ENCODE measurements at places on chromosomes 11 and 22. TPM values are rescaled to one million over a fixed set of nuclear protein-coding genes. Genes with fewer than 3 reads are reported as not detected.

The TEX54 gene
- not detected for polyA plus RNA-seq

The MMP13 gene
- polyA plus RNA-seq: not detected

The CD3E gene
- polyA plus RNA-seq: 0.31 TPM

The TTC38 gene
- 49.5 TPM for polyA plus RNA-seq

DNA sequence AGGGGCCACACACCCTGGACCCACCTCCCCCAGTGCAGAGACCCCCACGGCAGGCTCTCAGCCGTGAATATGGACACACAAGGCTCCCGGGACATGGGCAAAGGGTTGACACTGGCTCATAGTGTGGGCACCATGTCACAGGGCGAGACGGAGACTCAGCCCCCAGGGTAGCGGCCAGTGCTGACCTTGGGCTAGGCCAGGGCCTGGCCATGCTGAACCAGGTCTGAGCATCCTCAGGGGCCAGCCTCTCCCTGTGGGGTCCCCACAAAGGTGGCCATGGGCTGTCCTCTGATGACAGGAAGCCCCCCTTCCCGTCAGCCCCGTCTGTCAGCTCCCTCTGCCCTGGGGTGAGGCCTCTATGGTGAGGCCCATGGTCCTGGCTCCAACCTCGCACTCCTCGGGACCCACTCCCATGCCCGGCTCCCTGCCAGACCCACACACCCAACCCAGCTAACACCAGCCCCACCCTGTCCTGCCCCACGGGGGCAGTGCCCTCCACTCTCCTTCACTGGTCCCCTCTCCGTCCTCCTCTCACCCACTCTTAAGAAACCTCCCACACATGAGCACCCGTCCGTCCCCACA, 19.0 kb upstream of the PRODH start:
- DNase-seq: no peak

GRCh38 chr11:60767388-60767811, 10.7 kb downstream of the MS4A15 start:
- DNase-seq: no peak

GRCh38 chr11:93942176-93942575, 79.0 kb upstream of the HEPHL1 start:
- no peak for DNase-seq

DNA sequence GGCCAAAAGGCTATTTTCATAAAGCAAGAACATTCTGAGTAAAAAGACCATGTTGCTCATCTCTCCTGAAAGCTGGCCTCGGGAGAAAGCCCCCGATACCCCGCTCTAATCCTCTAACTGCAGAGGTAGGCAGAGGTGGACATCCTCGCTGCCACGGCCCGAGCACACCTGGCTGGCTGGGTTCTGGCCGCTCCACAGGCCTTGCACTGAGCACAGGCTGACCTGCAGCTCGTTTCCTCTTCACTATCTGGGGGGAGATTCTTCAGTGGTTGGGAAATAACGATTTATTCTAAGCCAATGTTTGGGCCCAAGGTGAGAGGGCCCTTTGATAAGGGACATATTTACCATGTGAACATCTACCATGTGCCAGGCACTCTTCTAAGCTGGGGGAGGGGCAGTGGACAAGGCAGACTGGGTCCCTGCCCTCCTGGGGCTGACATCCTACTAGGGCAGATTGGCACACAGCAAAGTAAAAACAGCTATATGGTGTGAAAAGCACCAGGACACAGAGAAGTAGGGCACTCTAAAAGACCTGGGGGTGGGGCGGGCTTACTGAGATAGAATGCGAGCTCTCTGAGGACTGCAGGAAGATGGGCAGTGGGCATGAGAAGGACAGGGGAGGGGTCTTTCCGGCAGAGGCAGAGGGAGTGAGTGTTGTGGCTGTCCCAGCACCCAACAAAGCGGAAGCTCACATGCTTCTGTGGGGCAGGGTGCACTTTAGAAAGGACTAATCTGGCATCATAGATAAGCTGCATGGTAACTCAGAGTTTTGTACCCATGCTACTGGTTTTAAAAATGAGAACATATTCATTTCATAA, 65.5 kb upstream of the ARFGAP3 start:
- DNase-seq: no peak

- DNase-seq: no peak
These were observed 41.7 kb upstream of the PLET1 start for GRCh38 chr11:112302226-112302868.

DNA sequence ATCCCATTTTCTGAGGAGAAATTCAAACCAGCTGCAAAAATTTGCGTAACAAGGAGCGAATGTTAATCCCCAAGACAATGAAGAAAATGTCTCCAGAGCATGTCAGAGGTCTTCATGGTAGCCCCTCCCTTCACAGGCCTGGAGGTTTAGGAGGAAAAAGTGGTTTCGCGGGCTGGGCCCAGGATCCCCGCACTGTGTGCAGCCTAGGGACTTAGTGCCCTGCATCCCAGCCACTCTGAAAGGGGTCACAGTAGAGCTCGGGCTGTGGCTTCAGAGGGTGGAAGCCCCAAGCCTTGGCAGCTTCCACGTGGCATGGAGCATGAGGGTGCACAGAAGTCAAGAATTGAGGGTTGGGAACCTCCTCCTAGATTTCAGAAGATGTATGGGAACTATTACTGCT, 87.4 kb downstream of the BRD1 start:
- no peak for DNase-seq

GRCh38 chr11:100726680-100727079, 39.6 kb downstream of the ARHGAP42 start:
- DNase-seq: no peak

DNA sequence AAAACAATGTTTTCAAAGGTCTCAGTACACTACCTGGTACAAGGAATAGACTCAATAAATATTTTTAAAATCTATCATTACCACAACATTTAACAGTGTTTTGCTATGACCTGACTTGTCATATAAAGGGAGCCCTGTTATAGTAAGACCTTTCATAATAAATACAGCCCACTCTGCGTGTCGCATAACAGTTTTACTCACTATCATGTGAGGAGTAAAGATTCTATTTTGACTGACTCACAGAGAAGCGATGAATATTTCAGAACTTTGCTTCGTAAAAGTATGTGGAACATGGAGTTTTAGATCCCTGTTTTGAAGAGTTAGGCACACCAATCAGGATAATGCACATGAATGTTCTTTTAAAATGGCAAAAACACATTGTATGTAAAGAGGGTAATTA, 531.2 kb downstream of the KCNA4 start:
- no peak for DNase-seq

GRCh38 chr11:47010179-47010578, 73.6 kb downstream of the CSTPP1 start:
- no peak for DNase-seq

DNA sequence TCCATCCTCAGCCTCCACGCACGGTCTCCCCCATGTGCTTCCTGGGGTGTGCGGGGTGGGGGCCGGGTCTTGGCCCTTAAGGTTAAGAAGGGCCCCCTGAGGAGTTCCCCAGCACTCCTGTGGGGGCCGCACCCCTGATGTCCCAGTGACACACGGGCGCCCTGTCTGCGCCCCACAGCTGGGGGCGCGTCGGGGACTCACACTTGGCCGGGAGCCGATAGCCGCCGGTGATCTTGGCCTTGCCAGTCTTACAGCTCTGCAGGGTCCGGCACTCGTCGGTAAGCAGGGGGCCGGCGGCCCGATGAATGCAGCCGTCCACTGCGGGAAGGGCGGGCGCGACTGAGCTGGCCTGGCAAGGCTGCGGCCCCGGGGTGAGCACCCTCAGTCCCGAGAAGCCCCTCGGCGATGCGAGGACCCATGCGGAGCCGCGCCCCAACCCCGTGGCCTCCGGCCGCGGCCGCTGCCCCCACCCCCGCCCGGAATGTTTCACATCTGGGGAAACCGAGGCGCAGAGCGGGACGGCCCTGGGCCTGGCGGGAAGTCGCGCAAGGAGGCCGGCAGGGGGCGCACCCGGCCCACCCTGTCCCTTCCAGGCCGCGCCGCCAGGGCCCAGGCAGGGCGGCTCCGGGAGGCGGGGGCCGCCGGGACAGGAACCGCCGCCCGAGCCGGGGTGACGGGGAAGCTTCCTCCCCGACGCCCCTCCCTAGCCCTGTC, 13.9 kb downstream of the OTUB1 start:
- DNase-seq: peak; percentile 68

Measured in right renal pelvis (tissue), 4 donors.